ENCODE measurements at places on chromosomes 5 and 9.
A peak's percentile ranks its signal among the peaks of the same experiment; 100 is the strongest.

DNA sequence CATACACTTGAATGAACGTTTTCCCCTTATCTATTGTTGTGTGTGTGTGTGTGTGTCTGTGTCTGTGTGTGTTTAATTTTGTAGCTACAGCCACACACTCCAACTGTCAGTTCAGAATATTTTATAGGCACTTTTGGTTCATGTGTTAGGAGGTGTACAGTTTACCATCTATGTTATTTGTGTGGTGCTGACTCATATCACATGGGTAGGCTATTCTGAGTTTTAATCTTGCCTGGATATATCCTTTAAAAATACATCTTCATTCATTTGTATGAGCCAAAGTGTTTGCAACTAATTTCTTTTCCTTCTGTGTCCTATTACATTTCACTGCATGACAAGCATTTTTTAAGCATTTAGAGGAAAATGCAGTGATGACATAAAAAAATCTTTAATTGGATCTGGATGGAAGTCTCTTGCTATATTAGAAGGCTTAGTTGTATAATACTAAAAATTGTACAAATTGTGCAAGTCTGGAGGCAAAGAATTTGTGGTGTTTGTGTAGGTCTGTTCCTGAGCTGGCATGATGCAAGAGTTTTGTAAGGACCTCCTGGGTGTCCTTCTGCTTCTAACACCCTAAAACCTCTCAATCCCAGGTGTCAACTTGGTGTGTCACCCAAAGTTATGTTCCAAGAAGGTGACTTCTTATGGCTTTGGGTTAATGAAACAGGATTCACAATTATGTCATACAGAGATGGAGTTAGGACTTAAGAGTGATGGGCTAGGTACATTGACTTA, 52.4 kb upstream of the HMHB1 start:
- DNase-seq, result no peak

DNA sequence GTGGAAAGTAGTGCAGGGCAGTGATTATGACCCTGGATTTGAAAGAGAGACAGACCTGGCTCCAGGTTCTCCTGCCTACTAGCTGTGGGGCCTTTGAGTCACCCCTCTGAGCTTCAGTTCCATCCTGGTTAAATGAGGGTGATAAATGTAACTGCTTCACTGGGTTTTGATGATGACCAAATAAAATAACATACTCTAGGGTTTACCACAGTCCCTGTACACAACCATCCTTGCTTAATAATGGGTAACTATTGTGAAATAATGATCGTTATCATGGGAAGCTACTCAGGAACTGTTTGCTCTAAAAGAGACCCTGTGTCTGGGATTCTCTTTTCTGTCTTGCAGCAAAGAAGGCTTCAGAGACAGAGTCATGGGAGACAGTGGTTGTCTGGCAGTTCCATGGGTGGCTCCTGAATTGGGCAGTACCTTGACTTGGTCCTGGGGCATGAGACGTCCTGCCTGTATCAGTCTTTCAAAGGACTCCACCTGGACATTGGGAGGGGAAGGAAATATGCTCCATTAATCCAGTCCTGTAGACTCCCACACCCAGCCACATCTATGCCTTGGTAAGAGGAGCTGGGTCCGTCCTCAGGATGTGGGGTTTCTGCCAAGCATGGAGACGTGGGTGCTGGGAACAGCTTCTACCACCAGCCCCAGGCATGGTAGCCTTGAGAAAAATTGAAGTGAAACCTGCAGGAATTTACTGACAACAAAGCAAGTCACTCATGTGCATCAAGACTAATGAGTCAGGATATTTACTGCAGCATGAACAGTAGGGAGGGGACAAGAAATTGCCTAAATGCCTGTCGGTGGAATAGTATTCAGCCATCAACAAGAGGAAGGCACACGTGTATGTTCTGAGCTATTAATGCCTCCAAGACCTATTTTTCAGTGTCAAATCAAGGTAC, 23.4 kb downstream of the AKNA start:
- no peak for DNase-seq

- peak; percentile 47 for DNase-seq
Observed at GRCh38 chr5:94793113-94793815, 174.8 kb downstream of the SLF1 start.

DNA sequence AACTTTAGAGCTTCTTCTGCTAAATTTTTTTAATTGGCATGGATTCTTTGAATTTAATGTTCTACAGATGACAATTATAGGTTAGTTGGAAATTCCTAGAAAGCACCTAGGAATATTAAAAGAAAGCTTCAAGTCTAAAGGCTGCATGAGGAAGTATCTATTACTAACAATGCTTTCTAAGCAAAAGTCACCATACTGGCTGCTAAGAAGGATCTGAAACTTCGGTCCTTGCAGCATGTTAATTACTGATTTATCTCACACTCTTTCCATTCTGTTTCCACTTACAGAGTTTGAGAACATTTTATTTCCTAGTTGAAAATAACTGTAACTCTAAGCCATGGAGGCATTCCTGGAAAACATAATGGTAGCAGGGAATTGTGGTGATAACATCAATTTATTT, 8.4 kb downstream of the SEMA6A start:
- no peak for DNase-seq

- no peak for DNase-seq
Observed at GRCh38 chr9:135209852-135210251, 122.4 kb downstream of the OLFM1 start.

GRCh38 chr9:130008538-130008937, 34.5 kb downstream of the FNBP1 start:
- no peak for DNase-seq

DNA sequence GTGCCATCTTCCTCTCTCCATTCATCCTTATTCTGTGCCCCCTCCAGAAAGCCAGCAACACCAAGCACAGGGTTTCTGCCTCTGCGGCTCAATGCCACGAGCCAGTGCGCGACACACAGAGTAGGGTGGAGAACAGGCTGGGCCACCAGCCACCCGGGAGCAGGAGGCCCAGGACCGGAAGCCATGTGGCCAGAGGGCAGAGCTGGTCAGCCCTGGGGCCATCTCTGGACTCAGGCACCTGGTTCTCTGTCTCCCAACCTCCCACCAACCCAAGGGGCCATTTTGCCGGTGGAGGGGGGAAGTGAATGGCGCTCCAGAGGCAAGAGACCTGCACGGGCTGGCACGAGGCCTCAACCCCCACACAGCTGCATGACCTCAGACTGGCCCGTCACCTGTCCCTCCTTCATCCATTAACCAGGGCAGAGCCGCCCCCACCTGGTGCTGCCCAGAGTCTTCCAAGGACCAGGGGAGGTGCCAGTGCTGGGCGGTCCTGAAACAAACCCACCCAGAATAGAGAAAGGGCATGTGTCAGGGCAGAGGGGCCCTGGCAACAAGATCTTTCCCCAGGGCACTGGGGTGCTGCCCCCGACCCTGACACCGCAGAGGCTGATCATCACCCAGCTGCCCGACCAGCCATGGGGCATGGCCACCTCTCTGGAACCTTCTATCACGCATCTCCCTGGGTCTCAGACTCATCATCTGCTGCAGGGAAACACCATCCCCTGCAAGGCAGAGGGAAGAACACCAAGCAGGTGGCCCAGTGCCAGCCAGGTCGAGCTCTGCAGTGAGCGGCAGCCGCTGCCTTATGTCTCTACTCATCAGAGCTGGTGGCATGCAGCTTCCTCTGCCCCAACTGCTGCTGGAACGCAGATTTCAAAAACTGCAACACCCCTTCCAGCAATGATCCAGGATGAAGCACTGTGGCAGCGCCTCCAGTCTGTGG, 11.9 kb downstream of the VAV2 start:
- DNase-seq, result no peak

DNA sequence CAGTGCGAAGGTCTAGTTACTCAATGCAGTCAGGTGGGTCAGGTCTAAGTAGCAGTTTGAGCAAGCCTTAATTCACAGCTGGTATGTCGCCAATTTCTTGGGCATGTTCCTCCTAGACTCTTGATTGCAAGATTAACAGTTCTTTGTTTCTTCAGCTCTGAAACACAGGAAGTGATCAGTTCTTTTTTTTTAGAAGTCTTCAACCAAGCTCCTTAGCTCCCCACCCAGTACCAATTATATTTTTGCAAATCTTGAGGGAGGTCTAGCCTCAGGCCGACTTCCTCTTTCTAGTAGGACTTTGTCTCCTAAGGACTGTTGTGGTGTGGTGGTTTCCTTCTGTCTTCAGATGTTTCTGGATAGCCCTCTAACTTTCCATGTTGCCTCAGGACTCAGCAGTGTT, 2054.2 kb downstream of the MAT2B start:
- no peak for DNase-seq

GRCh38 chr5:2271316-2271715, 388.6 kb upstream of the IRX4 start:
- DNase-seq, result no peak

GRCh38 chr9:121266906-121267650, 884 bp upstream of the GSN start:
- DNase-seq, result no peak

GRCh38 chr9:136592666-136593065, 46.8 kb upstream of the NOTCH1 start:
- no peak for DNase-seq

DNA sequence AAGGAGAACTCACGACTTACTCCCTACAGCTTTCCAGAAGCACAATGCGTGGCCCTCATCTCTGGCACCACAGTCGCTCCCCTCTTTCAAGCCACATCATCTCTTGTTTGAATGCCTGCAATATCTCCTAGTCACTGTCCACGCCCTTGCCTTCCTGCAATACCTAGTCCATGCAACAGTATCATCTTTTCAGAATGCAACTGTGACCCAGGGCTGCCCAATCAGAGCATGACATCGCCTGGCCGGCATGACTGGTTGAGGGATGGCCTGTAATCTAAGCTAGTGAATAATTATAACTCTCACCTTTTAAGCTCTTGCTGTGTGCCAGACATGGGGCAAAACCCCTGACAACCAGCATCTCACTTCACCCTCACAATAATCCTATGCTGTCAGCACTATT, 52.5 kb upstream of the CPEB4 start:
- DNase-seq, result no peak

DNA sequence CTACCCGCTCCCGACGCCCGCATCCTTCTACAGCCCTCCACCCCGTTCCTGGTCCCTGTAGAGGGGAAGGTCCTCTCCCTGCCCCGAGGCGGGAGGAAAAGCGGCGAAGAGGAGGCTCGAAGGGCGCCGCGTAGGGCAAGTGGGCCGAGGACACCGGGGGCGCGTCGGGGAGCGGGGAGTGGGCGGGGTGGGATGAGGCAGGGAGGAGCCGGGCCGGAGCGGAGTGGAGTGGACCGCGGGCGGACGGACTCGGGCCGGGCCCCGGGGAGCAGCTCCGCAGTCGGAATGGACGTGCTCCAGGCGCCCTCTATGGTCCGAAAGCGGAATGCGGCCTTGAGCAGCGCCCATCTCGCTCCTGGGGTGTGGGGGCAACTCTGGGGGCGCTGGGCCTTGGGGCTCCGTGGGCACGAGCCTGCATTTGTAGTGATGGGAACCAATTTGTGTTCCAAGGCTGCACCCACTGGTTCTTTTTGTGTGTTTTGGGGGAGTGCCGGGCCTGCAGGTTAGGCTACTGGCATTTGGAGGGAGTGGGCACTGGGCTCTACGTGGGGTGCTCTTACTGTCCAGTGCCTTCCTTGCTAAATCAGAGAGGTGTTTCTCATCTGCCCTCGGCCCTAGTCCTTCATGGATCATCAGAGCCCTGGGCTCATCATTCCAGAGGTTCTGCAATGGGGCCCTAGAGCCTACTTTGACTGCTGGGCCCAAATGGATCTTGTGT, 7.3 kb downstream of the IRX1 start:
- no peak for DNase-seq

DNA sequence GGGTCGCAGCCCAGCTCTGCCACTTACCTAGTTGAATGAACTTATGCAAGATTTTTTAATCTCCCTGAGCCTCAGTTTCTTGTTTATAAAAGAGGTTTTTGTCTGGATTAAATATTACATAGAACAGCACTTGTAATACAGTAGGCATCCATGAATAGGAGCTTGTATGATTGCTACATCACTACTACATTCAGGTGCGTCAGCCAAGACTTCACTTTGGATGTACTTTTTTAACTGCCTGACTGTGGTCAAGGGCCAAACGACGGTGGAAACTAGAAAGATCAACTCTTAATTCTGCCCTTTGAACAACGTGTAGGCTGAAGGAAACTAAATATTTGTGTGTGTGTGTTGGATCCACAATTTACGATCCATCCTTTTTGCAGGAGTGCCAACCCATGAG, 172.8 kb downstream of the RFK start:
- no peak for DNase-seq

GRCh38 chr9:2216591-2216990, 201.4 kb downstream of the SMARCA2 start:
- DNase-seq, result no peak

GRCh38 chr5:24703934-24704333, 59.2 kb upstream of the CDH10 start:
- no peak for DNase-seq

DNA sequence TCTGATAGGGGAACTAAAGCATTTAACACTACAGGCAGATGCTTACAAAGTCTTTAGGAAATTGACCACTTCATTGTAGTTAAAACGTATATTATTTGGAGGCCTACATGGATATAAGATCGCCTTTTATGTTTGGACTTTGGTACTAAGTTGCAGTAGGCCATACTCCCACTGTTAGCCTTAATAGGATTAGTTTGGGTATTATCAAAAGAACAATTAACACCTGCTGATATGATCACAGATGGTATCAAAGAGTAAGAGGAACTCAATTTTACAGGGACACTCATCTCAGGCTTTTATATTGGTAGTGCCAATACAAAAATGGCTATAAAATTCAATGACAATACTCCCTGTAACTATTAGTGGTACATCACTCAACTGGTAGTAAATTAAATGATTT, 1183.0 kb downstream of the MAT2B start:
- DNase-seq, result no peak

- no peak for DNase-seq
Observed at GRCh38 chr5:3913279-3913678, 317.6 kb downstream of the IRX1 start.

- DNase-seq, result no peak
Observed at GRCh38 chr5:75513841-75514240, 2.1 kb downstream of the POLK start.

GRCh38 chr5:134143431-134143830, 28.9 kb downstream of the TCF7 start:
- DNase-seq, result no peak

GRCh38 chr9:17003576-17004240, 131.1 kb upstream of the CNTLN start:
- no peak for DNase-seq

DNA sequence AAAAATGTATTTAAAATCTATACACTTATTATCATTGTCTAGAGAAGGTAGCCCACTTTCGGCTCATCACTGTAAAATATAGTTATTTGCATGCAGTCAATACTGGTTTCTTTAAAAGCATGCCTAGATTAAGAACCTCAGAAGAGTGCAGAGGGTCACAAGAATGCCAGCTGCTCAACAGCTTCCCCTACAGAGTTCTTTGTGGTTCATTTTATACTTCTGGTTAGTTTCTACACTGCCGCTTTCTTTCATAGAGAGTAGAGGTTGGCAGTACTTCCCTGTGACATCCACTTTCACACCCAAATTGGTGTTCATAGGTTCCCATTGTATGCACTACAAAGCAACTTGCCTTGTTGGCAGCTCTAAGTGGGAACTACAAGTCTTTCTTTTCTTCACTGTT, 137.3 kb downstream of the KIAA0825 start:
- no peak for DNase-seq

GRCh38 chr5:88792144-88792840, 90.7 kb downstream of the MEF2C start:
- DNase-seq, result no peak

GRCh38 chr9:114957558-114957957, 27.2 kb upstream of the TNFSF8 start:
- DNase-seq, result no peak

All from central memory CD4-positive, alpha-beta T cell (primary cell).